ENCODE measurements at places on chromosomes 2 and 18.

- DNase-seq = no peak
These were observed 49.6 kb downstream of the HYCC2 start for GRCh38 chr2:201021914-201022313.

- DNase-seq = no peak
These were observed 463.7 kb downstream of the CDH2 start for GRCh38 chr18:27713037-27713737.

GRCh38 chr2:143588746-143589145, 459.5 kb downstream of the ARHGAP15 start:
- DNase-seq = no peak

GRCh38 chr2:155815851-155816250, 516.7 kb downstream of the NR4A2 start:
- DNase-seq = no peak

- DNase-seq = no peak
These were observed 7.6 kb downstream of the ATP6V1B1 start for GRCh38 chr2:70943205-70943871.
